MCF 10A (cell line): ENCODE measurements at places on chromosomes 16 and 17. TPM values are rescaled to one million over a fixed set of nuclear protein-coding genes. Genes with fewer than 3 reads are reported as not detected.

DNA sequence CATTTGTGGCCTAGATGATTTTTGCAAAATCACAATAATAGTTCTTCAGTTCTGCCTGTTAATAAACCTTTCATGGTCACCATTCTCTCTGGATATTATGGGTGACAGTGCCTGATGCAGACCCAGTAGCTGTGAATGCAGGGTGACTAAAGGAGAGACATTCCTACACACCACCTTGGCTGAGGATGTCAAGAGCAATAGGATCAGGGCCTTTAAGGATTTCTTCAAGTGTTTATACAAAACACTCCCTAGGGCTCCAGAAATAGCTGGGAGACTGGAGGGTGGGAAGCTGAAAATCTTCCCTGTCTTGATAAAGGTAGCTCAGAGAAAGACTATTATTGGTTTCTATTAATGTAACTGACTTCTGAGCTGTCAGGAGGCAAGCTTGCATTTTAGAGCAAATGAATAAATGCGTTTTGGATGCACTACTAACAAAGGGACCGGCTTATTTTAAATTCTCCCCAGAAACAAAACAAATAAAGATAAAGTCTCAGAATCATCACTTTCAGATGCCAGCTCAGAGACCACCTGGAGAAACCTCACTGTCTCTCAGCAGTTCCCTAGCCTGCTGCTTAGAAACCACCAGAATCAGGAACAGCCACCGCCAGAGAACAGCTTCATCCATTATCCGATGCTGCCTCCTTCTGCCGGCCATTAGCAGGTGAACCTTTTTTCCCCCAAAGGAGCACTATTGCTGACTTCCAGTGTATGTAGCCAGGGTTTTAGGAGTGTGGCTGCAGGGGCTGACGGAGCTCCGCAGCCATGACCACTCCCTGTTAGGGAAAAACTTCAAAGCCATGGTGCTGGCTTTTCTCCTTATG, 171.4 kb upstream of the DYNLRB2 start:
- no peak overlapping the region for H3K4me3 ChIP-seq
- no peaks in the 10 kb centered on the region for H3K36me3 ChIP-seq
- H3K4me1 ChIP-seq: no peaks in the 10 kb centered on the region
- no peaks in the 10 kb centered on the region for H3K27me3 ChIP-seq
- peak; percentile 27 for DNase-seq

Gene RNF43
- 6.7 and 7.9 TPM in 2 replicates for total RNA-seq

Gene FN3K
- total RNA-seq: 1.3 and 4.0 TPM in 2 replicates

DNA sequence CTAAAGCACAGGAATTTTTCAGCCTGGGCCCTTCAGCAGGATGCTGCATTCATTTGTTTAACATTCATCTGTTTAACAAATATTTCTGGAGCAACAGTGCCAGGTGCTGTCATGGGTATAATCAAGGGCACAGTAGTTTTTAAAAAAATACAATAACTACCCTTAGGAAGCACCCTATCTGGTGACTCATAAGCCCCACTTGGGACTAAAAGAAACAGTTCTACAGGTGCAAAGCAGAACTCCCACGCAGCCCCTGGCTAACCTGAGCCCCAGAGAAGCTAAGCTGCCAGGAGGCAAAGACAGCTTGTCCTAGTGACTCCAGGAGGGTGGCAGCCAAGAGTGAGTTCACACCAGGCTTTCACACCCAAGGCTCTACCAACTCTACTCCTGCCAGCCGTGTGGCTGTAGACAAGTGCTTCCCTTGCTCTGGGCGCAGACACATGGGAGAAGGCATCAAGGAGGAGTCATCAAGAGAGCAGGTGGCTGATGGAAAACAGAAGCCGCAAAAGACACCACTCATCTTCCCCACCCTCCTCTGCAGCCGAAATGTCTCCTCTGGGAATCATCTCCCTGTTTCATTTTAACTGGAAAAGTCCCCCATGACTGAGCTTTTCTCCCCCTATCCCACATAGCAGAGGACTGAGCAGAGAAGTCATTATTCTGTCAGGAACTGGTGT, 14.4 kb downstream of the CUEDC1 start:
- H3K27ac ChIP-seq: no peak overlapping the region
- H3K36me3 ChIP-seq: no peaks in the 10 kb centered on the region

DNA sequence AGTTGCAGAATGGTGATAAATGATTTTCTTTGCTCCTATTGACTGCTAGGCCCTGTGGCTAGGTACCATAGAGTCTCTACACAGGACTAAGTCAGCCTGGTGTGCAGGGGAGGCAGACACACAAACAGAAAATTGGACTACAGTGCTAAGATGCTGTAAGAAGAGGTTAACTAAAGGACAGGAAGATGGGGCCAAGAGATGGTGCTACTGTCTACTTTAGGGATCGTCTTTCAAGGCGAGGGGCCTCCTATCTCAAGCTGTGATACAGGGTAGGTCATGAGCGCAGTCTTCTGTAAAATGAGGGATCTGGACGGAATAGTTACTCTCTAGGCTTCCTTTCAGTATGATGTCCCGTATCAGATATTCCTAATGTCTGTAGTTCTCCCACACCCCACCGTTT, 817 bp downstream of the NME1 start:
- H3K4me3 ChIP-seq: no peak overlapping the region
- no peaks in the 10 kb centered on the region for H3K4me1 ChIP-seq
- DNase-seq: no peak
- H3K36me3 ChIP-seq: peaks cover 37% of the 10 kb centered on the region
- H3K27me3 ChIP-seq: no peaks in the 10 kb centered on the region

GRCh38 chr16:30116291-30117207, 3.2 kb upstream of the GDPD3 start:
- DNase-seq: no peak
- H3K4me1 ChIP-seq: peaks cover 7% of the 10 kb centered on the region
- H3K36me3 ChIP-seq: peaks cover 6% of the 10 kb centered on the region
- H3K27me3 ChIP-seq: no peaks in the 10 kb centered on the region
- H3K4me3 ChIP-seq: no peak overlapping the region

DNA sequence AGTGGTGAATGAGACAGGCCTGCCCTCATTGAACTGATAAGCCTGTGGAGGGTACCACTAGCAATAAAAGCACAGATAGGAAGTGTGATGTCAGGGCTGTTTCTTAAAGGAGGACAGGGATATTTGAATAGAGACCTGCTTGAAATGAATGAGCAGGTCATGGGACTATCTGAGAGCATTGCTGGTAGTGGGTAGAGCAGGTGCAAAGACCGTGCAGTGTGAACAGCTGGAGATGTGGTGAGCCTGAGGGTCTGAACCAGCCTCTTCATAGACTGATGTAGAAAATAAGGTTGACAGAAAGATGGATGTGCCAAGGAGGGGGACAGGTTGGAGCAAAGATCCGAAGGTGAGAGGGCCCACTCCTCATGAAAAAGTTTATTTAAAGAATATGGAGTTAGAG, 2.4 kb downstream of the NUP93 start:
- H3K4me3 ChIP-seq: no peak overlapping the region
- H3K27me3 ChIP-seq: no peaks in the 10 kb centered on the region
- no peaks in the 10 kb centered on the region for H3K36me3 ChIP-seq

Gene HBA1
- total RNA-seq: 2.2 and 2.9 TPM in 2 replicates

GRCh38 chr17:43935204-43935925, 6.9 kb downstream of the PPY start:
- no peak overlapping the region for H3K4me3 ChIP-seq
- H3K27ac ChIP-seq: no peak overlapping the region
- H3K36me3 ChIP-seq: no peaks in the 10 kb centered on the region
- H3K4me1 ChIP-seq: peaks cover 6% of the 10 kb centered on the region
- no peak for DNase-seq
- H3K27me3 ChIP-seq: peaks cover 21% of the 10 kb centered on the region
